Omental fat pad (tissue), 4 donors: ENCODE measurements at places on chromosomes 5 and 9.
A peak's percentile ranks its signal among the peaks of the same experiment; 100 is the strongest.

- DNase-seq: no peak
These were observed 294.7 kb downstream of the ZSWIM6 start for GRCh38 chr5:61626639-61627282.

DNA sequence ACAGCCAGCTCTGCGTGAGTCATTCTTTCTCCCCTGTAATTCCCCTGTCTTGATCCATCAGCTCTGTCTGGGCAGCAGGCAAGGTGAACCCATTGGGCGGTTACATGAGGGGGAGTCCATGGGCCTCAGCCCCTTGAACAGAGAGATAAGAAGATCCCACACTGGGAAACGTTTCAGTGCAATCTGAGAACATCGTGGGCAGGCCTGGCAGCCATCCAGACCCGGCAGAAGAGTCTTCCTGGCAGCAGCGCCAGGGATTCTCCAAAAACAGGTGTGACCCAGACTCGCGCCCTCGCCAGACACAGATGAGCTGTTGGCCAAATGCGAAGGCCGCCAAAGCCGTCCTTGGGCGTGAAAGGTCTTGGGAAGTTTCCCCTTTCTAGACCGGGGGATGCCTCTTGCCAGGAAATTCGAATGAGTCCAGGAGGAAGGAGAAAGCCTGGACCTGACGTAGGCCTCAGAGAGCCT, 6.4 kb upstream of the SLC12A7 start:
- peak; percentile 56 for DNase-seq

DNA sequence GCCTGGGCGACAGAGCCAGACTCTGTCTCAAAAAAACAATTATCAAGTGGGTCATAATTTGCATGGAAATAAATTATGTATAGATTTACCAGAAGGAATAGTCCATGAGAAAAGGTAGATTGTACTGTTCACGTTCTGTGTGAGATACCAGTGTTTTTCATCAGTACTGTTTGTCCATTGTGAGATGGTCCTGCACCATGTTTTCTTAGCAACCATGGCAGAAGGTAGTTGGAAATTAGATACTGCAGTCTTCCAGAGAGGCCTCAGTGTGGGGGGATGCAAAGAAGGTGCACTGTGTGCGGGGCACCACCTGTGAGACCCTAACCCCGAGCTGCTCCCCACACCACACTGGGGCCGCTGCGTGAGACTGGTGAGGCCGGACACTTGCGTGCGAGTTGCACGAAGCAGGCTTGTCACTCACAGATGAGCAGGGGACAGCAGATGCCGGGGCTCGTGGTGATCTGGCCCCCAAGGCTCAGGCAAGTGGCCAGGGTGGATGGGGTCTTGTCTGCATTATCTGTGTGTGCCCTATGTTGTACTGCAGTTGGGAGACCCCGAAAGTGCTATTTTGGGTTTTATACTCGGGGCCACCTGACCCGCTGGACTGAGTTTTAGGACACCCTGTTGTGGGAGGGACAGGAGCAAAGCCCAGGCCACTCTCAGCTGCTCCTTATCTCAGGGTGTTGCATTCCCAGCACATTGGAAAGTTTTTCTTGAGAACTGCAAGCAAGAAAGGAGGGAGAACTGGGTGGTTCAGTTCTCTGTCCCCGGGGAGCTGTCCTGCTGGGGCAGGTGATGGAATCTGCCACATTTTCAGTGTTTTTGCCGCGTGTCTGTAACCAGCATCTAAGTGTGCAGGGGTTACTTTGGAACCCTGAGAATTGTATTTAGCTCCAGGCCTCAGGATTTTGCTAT, 61.9 kb downstream of the EHMT1 start:
- DNase-seq: no peak

DNA sequence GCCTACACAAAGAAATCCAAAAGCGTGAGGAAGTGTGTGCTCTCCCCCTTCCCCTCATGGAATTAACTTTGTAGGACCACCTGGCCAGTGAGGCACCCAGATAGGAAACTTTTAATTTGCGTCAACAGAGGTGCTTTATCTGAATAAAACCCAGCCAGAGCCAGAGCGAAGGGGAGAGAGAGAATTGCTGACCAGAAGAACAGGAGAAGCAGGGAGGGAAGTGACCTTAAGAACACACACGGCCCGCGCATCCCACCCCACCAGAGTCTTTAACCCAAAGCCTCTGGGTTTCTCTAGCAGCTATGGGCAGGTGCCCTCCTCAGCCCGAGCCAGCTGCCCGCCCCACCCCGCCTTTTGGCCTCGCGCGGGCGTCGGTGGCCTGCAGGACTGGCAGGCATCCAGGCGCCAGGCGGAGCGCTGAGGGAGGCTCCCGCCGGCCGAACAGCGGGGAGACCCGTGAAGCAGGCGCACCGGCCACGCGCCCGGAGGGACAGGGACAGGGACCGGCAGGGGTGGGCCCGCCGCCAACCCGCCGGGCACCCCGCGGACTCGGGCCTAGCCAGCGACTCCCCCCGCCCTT, 580 bp downstream of the ERAP1 start:
- DNase-seq: peak; percentile 53

DNA sequence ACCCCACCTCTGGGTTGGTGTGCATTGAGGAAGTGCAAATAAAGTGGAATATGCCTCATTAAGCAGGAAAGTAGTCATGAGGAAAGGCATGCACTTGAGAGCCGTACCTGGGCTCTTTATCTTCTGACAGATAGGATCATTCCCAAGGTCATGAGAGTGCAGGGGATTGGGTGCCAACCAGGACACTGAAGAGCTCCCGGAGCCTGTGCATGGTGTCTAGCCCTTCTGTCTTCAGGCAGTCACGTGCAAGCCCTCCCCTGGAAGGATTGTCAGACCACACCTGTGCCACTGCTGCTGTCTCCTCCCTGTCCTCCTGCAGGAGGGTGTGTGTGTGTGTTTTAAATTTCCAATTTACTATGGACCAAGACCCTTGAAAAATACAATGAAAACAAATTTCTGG, 69.6 kb downstream of the PDE8B start:
- no peak for DNase-seq

GRCh38 chr5:175880797-175881312, 9.5 kb downstream of the CPLX2 start:
- no peak for DNase-seq

DNA sequence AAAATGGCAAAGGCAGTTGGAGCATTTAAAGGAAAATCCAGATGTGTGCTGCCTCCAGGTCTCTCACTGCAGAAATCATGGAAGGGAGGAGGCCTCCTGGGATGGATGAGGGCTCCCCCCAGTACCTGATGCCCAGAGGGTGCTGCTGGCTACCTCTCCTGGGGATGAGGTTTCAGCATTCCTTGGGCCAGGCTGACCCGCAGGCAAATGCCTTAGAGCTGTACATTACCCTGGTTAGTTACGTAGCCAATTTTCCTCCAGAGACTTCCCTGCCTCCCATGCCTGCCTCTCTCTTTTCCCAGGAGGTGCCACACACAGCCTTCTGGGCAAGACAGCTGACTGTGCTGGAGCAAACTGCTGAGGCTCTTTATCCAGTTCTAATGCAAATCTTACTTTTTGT, 65.3 kb downstream of the RGS3 start:
- DNase-seq: no peak

DNA sequence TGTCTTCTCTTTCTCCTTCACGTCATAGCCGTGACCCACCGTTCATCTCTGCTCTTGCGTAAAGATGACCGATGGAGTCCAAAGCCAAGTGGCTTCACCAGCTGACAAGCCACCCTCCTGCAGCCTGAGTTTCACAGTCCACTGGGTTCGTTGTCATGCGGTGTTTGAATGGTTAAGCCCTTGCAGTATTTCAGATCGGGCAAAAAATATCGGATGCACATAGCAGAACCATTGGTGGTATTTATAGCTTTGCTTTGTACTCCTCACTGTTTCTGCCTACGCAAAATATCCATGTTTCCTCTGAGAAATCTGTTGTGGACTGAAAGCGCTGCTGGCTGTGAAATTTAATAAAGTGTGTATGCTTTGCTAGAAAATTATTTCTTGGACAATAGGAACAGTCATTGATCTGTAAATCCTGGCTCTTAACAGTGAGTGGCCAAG, 34.5 kb upstream of the NCS1 start:
- no peak for DNase-seq

DNA sequence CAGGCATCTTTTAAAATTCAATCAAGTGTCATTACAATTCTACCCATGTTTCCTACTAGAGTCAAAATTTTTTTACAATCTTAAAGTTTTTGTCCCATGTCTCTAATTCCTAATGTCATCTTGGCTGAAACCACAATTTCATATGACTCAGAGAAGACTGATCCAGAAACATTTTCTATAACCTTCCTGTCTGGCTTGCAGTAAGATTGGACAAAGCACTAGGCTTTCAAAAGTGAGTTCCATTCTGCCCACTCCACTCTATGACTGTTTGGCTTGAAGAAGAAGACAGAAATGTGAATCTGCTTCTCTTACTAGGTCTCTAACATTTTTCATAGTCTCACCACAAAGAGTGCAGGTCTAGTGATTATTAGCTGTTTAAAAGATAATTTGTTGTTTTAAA, 88.8 kb downstream of the NR3C1 start:
- DNase-seq: no peak

GRCh38 chr5:94621763-94622162, 3.3 kb downstream of the SLF1 start:
- no peak for DNase-seq

DNA sequence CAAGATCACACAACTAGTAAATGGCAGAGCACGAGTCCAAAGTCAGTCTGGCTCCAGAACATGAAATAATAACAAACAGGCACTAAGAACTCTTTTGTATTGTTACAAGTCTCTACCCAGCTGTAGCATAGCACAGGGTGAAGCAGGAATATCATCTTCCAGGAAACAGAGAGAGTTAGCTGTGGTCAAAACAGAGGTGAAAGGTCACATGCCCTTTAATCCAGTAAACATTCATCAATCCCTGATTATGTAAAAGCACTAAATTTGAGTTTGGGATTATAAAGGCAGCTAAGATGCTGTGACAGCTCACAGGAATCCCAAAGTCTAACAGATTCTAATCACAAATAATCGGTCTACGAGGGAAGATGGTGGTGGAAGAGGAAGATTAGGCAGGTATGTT, 133.0 kb upstream of the ASTN2 start:
- no peak for DNase-seq
